ENCODE measurements at places on chromosomes 2 and 18.

GRCh38 chr2:36172824-36173223 lies 182.8 kb upstream of the CRIM1 start:
- DNase-seq: no peak

DNA sequence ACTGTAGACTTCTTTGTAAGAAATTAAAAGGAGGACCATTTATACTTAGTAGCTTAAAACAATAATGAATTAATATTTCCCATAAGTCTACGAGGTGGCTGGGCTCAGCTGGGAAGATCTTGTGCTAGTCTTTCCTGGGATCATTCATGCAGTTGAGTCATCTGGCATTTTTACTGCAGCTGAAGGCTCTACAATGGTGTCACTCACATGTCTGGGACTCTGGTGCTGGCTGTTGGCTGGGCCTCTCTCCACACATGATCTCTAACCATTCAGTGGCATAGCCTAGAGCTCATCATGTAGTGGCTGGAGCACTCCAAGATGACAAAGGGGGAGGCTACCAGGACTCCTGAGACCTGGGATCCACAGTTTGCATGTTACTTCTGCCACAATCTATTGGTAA lies 35.5 kb downstream of the CLASP1 start:
- no peak for DNase-seq

- no peak for DNase-seq
Observed at GRCh38 chr2:124121760-124122275, 96.7 kb downstream of the CNTNAP5 start.

GRCh38 chr2:30266051-30266621 lies 34.8 kb downstream of the LBH start:
- DNase-seq: peak; percentile 21

GRCh38 chr18:8794156-8794933 lies 89.0 kb downstream of the MTCL1 start:
- DNase-seq: no peak

- no peak for DNase-seq
Observed at GRCh38 chr2:23756593-23757292, 170.2 kb downstream of the ATAD2B start.

DNA sequence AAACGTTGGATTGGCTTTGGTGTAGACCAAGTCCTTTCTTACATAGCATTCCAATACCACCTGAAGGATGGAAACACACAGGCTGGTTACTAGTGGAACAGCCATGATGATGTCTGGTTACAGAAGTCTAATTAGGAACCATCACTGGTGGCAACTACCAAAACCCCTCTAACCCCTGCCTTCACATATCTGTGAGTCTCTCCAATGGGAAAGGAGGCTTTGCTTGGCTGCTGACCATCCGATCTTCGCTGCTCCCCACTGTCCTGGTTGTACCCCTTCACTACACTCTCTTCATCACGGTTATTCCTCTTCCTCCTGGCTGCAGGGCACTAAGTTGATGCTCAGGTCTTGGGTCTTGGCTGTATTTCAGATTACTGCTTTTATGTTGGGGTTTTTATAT lies 97.7 kb downstream of the SPRED2 start:
- DNase-seq: no peak

DNA sequence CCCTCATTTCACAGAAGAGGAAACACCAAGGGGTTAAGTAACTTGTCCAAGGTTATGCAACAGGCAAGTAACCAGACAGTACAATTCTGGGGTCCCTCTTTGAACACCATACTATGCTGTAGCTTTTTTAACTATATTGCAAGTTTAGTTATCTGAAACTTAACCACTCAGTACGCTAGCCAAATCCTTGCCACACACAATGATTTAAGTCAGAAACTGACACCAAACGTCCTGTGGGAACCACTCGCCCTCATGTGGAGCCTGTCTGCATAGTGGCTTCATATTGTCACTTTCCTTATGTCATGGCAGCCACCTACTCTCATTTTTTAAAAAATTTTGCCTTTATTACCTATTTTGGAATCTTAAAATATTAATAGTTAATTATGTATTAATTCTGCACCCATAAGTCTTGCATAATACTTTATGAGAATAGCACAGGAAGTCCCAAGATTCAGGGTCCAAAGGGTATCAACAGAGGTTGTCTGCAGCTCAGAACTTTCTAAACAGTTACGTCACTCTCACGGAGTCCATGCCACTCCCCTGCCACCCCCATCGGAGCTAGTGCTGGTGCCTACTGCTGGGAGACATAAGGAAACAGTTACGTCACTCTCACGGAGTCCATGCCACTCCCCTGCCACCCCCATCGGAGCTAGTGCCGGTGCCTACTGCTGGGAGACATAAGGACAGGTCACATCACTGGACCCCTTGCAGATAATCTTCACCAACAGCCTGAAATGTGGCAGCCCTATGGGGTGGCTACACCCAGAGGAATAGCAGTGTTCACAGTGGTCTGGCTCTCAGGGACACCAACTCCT lies 99.0 kb downstream of the L3MBTL4 start:
- no peak for DNase-seq

DNA sequence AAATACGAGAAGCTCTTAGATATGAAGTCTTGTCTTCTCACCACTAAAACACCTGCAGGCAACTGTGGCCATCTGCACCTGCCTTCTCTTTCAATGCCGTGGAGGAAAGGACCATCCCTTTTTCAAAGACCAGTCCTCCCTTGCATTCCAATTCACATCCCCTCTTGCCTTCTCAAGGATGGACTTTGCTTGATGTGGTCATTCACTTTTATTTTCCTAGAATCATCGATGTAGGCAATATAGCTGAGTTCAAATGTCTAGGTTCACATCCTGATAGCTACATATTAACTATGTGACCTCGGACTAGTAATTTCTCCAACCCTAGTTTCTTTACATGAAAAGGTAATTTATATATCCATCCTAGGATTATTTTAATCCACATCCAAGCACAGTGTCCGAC lies 110.1 kb downstream of the HIBCH start:
- DNase-seq: no peak

- DNase-seq: no peak
Observed at GRCh38 chr2:216711348-216711747, 16.0 kb upstream of the IGFBP5 start.

- no peak for DNase-seq
Observed at GRCh38 chr18:73752546-73752945, 395.1 kb downstream of the FBXO15 start.

DNA sequence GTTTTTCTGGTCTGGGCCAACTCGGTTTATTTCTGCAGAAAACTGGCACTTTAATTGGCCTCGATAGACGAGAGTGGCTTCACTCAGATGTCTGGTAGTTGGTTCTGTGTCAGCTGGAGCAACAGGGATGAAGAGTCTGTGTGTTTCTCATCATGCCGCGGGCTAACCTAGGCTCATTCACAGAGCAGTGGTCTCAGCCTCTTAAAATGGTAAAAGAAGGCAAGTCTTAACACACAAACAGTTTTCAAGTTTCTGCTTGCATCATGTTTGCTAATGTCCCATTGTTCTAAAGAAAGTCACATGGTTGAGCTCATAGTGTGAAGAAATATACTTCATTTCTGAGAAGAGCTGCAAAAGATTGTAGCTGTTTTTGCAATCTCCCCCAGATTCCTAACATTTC lies 37.5 kb upstream of the ANXA4 start:
- DNase-seq: no peak

DNA sequence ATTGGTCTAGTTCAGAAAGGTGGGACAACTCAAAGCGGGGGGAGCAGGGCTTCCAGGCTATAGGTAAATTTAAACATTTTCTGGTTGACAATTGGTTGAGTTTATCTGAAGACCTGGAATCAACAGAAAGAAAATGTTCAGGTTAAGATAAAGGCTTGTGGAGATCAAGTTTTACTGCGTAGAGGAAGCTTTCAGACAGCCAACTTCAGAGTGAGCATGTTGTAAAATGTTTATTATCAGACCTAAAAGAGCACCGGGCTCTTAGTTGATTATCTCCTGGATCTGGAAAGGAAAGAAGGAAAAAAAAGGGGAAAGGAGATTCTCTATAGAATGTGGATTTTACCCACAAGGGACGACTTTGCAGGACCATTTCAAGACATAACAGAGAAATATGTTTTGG lies 227.0 kb upstream of the SH3BP4 start:
- no peak for DNase-seq

DNA sequence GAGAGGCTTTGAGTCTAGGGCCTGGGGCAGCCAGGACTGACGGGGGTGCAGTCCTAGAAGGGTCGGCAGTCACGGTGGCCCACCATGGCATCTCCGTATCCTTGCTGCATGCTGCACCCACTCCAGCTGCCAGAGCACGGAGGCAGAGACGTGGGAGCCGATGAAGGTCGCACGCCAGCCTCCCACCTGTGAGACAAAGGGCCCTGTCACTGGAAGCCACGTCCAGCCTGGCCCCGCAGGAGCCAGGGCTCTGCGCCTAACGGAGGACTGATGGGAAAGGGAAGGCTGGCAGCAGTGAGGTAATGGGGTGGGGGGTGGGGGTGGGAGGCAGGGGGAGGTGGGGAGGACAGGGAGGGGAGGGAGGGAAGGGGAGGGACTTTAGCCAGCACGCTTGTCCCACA lies 21.9 kb downstream of the ITM2C start:
- DNase-seq: no peak

- no peak for DNase-seq
Observed at GRCh38 chr2:139214801-139215200, 434.6 kb upstream of the NXPH2 start.

- no peak for DNase-seq
Observed at GRCh38 chr2:229022652-229023051, 248.4 kb downstream of the PID1 start.

Measured in effector CD8-positive, alpha-beta T cell (primary cell).